ENCODE measurements at places on chromosomes 3 and 15. TPM values are rescaled to one million over a fixed set of nuclear protein-coding genes. Genes with fewer than 3 reads are reported as not detected.

DNA sequence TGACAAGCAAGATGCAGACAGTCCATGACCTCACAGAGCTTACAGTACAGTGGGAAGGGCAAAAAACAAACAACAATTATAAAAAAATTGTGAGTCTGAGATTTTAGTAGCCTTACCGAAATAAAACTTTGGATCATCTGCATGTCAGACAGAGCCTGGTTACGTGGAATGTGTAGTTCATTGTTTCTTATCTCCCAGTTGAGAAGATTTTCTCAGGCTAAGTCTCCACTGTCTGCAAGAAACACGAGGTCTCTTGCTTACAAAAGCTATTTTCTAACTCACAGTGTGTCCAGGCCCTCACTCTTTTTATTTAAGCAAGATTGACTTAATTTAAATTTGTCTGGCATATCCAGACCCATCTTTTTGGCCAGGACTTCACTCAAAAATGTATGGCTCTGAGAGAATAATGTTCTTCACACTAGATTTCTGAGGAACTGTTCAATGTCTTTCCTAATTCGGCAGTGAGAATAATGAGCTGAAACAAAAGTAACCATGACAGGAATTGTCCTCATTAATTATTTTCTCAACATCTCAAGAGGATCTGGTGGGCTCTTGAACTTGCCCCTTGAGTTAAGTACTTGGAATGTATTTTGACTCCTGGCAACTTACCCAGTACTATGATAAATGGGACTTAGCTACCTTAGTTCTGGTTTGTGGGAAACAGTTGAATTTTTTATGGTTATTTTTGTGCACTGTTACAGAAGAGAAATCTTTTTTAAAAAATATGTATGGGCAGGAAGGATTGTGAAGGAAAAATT is 265.1 kb upstream of the COL8A1 start:
- no peak for DNase-seq

DNA sequence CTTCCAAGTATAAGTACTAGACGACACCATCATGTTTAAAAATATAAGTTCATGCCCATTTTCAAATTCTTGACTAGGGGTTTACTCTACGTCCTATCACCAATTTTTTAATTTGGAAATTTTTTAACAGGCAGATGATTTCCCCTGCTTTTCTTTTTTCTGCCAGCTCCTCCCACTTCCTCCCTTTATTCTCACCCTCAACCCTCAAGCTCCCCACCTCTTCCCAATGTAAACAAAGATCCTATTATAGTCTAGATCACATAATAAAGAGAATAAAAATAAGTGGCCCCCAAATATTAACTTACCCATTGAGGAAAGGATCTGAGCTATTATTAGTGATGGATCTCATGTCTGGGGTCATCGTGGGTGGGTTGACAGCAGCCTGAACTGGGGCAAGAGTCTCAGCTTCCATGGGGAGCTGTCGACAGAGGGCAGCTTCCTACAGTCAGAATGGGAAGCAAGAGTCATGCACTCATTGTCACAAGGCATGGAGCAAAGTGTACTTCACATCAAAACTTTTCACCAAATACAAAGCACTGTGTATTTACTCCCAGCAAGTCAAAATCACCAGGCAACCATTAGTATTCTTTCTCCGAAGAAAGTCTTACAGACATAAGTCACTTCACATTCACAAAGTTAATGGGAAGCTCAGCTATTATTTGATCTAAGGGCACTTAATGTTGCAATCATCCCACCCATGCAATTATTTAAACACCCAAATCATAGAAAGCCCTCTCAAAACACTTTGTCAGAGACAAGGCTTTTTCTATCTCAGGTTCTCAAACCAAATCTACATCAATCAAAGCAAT is 53.2 kb downstream of the TM4SF4 start:
- DNase-seq: no peak

DNA sequence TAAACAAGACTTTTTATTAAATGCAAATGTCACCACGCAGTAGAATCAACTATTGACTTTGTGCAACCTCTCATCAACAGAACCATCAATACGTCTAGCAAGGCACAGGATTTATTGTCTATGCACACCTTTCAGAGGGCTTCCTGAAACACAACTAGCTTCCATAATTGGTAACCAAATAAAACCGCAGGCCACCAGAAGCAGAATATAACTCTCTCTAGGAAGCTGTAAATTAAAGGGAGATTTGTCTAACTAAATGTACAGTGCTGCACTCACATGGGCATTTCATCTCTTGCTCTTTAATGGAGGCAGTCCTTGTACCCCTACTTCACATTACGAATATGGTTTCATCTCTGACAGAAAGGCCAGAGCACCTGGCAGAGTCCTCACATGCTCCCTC is 93.0 kb downstream of the FHIT start:
- no peak for DNase-seq

GRCh38 chr3:1696669-1697275 is 401.9 kb upstream of the CNTN4 start:
- no peak for DNase-seq

GRCh38 chr3:165797551-165797950 is 39.7 kb downstream of the BCHE start:
- DNase-seq: no peak

DNA sequence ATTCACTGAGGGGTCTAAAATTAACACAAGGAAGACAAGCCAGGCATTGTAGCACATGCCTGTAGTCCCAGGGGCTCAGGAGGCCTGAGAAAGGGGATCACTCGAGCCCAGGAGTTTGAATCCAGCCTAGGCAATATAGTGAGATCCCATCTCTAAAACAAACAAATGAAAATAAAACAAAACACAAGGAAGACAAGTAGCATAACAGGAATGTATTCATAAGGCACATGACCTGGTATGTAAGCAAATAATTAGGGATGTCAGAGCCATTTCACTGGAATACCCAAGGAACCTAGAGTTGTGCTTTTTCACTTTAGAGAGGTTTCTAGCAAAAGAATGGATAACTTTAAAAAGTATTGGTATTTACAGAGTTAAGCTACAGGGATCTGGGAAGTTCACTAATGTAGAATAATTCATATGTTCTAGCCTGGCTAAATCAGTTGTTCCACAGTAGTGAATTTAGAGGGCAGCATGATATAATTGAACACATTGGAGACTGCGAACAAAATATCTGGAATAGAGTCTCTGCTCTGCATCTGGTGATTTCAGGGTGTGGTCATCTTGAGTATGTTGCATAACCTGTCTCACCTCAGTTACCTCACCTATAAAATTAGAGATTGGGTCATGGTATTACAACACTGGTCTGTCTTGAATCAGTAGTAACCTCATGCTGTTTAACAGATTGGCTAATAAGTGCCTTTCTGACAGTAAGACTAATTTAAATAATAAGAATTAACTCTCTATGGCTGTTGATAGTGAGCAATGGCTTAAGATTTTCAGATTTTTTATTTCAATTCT is 9.3 kb downstream of the GRAMD1C start:
- no peak for DNase-seq

The C3orf70 gene
- total RNA-seq: 0.04 TPM

The CNTN3 gene
- total RNA-seq: not detected
